ENCODE measurements at places on chromosomes 3 and 15. TPM values are rescaled to one million over a fixed set of nuclear protein-coding genes. Genes with fewer than 3 reads are reported as not detected.

The TM6SF1 gene
- 6.3 TPM for total RNA-seq

The GATA2 gene
- 6.3 TPM for total RNA-seq

The ZNF860 gene
- total RNA-seq = 1.9 TPM

The CCDC39 gene
- 0.10 TPM for total RNA-seq

The LMAN1L gene
- not detected for total RNA-seq

The SST gene
- not detected for total RNA-seq

The SCAMP5 gene
- total RNA-seq = 0.62 TPM

The APH1B gene
- 12.7 TPM for total RNA-seq

The AQP9 gene
- total RNA-seq = 0.62 TPM

The ROPN1 gene
- total RNA-seq = not detected

The COX5A gene
- 143 TPM for total RNA-seq

The C3orf49 gene
- not detected for total RNA-seq

The CFAP92 gene
- total RNA-seq = 0.10 TPM

The CRBN gene
- 143 TPM for total RNA-seq

The H1-8 gene
- total RNA-seq = not detected

The ATP13A5 gene
- 0.31 TPM for total RNA-seq

The ZNF106 gene
- 328 TPM for total RNA-seq

The ARGFX gene
- total RNA-seq = not detected

The SNRK gene
- 79.3 TPM for total RNA-seq

The SOX14 gene
- not detected for total RNA-seq

The GABPB1 gene
- total RNA-seq = 36.1 TPM

The ZNF501 gene
- 10.6 TPM for total RNA-seq

The MKRN3 gene
- 2.7 TPM for total RNA-seq

The MEX3B gene
- 9.1 TPM for total RNA-seq

The CADM2 gene
- total RNA-seq = 13.3 TPM

The MUC20 gene
- 11.5 TPM for total RNA-seq

The HYAL1 gene
- 1.2 TPM for total RNA-seq

The MAP3K13 gene
- total RNA-seq = 20.8 TPM

The BNC1 gene
- 2.8 TPM for total RNA-seq

Measured in tongue (tissue), 3 donors.